Thoracic aorta (tissue), 2 donors: ENCODE measurements at places on chromosomes 3 and 15. TPM values are rescaled to one million over a fixed set of nuclear protein-coding genes. Genes with fewer than 3 reads are reported as not detected.

- no peak for DNase-seq
These were observed 1.2 kb downstream of the BLOC1S6 start for GRCh38 chr15:45588219-45588875.

The GJD2 gene
- total RNA-seq: not detected

The LRTM1 gene
- total RNA-seq: not detected

DNA sequence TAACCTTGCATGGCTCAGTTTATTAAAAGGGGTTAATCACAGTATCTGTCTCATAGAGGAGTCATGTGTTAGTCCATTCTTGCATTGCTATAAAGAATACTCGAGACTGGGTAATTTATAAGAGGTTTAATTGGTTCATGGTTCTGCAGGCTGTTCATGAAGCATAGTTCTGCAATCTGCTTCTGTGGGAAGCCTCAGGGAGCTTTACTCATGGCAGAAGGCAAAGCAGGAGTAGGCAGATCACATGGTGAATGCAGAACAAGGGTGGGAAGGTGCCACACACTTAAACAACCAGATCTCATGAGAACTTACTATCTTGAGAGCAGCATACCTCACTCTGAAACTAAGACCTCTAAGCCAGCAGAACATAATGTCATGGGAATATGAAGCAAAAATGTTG, 42.2 kb upstream of the PTX3 start:
- DNase-seq: no peak

DNA sequence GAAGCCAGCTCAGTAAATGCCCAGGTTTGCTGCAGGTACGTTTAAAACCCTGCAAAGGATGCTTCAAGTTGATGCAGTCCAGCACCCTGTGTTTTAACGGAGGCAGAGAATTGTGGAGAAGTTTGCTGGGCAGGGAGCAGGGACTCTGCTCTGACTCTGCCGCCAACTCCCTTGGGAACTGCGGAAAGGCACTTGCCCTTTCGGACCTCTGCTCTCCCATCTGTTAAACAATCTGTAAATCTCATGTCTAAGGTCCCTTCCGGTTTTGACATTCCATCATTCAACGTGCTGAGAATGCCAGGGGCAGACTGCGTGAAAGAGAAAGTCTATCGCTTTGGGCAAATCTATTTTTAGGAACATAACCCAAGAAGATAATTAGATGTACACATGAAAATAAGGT, 184.5 kb downstream of the OPA1 start:
- no peak for DNase-seq

- DNase-seq: no peak
These were observed 217.9 kb downstream of the TBC1D2B start for GRCh38 chr15:77859491-77860060.

GRCh38 chr3:61155701-61156292, 95.5 kb downstream of the FHIT start:
- no peak for DNase-seq

The CPN2 gene
- total RNA-seq: not detected

The PARP9 gene
- 38.0 TPM for total RNA-seq

The GCNT3 gene
- total RNA-seq: not detected

GRCh38 chr3:174223042-174223441, 636.1 kb upstream of the NAALADL2 start:
- no peak for DNase-seq

The RASL12 gene
- total RNA-seq: 211 TPM

The MUSTN1 gene
- 21.0 TPM for total RNA-seq

- no peak for DNase-seq
These were observed 2.7 kb downstream of the LMAN1L start for GRCh38 chr15:74815121-74815934.

- no peak for DNase-seq
These were observed 17.0 kb upstream of the GHSR start for GRCh38 chr3:172465281-172465680.

DNA sequence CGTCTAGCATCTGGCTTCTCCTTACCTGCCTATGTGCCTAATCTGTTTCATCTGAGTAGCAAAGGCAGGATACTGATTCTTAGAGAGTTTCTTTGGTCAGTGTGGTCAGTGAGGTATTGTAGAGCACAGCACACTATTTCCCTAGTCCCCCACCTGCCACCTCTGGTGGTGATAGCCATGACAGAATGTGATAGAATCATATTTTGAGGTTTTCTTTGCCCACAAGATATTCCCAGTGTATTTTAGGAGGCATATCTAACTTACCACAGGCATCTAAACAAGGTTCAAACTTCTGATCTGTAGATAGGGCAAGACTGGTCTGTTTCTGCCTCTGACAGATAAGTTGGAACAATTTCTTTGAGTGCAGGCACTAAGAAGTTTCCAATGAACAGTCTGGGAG, 188.0 kb downstream of the SOX2 start:
- DNase-seq: no peak

The RETNLB gene
- not detected for total RNA-seq

DNA sequence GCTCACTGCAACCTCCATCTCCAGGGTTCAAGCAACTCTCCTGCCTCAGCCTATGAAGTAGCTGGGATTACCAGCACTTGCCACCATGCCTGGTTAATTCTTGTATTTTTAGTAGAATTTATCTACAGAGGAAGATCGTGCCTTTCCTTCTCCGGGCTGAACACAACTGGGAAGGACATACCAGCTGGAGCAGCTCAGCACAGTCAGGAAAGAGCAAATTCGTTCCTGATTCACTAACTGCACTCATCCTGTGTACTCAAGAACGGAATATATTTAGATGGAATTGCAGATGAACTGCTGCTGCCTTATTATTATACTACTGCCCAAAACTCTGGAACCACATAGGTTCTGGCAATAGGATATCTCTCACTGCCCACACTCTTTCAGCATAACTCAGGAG, 27.1 kb upstream of the P4HTM start:
- DNase-seq: no peak

DNA sequence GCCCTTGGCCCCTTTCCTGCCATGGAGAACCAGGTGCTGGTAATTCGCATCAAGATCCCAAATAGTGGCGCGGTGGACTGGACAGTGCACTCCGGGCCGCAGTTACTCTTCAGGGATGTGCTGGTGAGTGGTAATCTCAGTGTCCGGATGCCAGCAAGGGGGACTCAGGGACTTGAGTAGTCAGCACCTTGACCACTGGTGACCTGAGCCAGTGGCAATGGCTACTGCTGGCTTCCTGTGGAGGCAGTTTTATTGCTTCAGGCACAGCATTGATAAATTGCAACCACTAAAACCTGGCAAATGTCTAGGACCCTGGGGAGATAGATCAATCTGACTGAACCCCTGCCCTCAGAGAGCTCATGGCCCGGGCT, 830 bp downstream of the MAP2K5 start:
- DNase-seq: no peak

The WNT7A gene
- total RNA-seq: not detected

The STRA6 gene
- not detected for total RNA-seq

DNA sequence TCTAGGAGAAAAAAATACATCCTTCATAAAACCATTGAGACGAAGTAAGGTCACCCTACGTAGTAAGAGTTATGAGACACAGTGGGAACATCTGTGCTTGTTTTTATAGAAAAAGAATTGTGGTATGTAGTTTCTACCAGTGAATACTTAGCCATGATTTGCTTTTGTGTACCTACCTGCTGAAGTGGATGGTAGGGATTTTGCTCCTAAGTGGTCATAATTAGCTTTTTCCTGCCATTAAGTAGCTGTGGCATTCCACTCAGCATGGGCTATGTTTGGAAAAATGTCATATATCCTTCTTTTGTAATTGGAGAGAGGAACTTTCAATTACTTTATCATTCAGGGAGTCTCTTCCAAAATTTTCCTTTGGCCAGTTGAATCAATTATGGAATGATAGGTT, 63.7 kb downstream of the CHD2 start:
- DNase-seq: no peak

- no peak for DNase-seq
These were observed 1.8 kb downstream of the PSTPIP1 start for GRCh38 chr15:76996526-76997401.

The MESP2 gene
- 1.8 TPM for total RNA-seq

The PPIB gene
- 331 TPM for total RNA-seq

The DOCK3 gene
- 0.14 TPM for total RNA-seq

DNA sequence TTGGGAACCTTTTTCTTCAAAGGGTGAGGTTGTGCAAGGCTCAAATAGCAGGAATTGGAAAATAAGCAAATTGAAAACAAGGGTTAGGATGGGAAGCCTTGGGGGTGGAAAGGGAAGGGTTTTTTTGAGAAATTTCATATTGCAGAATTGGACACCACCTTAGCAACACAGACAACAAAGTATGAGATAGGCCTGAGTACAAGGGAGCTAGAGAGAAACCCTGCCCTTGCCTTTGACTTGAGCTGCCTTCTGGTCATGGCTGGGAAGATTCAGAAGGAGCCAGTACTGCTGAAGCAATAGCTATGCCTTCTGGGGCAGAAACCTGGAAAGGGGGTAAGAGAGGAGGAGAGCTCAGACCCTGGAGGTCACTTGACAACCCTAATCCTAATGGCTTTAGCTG, 445.6 kb downstream of the ERC2 start:
- no peak for DNase-seq

GRCh38 chr3:153704115-153704514, 417.1 kb upstream of the ARHGEF26 start:
- no peak for DNase-seq

The CASR gene
- not detected for total RNA-seq

DNA sequence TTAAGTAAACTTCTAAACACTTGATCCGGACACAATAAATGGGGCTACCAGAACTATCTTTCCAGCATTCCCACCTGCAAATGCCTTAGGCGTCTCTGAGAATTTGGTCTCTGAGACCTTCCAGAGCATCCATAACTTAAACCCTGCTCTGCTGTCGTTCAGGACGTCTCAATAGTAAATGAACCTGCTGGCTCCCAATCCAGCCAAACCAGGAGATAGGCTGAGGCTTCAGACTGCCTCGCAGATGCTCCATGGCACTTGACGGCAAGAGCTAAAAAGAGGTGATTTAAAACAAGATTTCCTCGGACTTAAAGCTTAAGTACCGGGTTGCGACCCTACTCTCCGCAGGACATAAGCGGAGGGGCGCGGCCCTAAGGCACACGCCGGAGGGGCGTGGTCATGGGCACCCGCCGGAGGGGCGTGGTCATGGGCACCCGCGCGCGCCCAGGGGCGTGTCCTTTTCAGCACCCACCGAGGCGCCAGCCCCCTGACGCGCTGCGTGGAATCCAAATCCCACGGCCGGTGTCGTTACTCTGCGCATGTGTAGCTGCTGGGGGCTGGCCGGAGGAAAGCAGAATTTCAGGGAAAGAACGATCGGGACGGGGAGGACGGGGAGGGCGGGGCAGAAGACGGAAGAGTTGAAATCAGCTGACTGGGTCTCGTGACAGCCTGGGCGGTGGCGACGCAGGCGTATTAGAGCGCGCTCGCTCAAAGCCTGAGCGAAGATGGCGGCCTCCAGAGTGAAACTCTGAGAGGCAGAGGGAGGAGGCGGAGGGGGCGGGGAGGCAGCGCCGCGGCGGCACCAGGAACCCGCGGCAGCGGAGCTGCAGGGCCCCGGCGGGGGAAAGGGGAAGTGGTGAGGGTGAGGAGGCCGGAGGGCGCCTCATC, at the start of gene DNAJC13:
TSS of gene DNAJC13 (plus strand) at position 696 of the 888 bp plus-strand sequence. CDS start 17,049 bp downstream, outside the sequence.
- peak; percentile 83 for DNase-seq

GRCh38 chr3:29312960-29313452, 32.1 kb downstream of the RBMS3 start:
- no peak for DNase-seq

DNA sequence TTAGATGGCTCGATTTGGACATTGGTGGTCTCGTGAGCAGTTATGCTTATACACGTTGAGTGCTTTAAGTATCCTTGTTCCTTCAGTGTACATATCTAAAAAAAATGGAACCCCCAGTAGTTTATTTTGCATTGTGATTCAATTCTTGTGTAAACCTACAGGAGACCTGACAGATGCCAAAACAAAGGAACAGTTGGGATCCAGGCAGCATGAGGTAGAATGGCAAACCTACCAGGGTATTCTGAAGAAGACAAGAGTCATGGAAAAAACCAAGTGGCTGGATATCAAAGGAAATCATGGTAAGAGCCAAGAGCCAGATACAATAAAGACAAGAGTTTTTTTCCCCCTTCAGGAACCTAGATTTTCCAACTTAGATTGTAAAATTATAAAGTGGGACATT, 2.0 kb downstream of the TMEM62 start:
- DNase-seq: no peak

The LRRC49 gene
- total RNA-seq: 8.9 TPM

The LXN gene
- 14.9 TPM for total RNA-seq

- no peak for DNase-seq
These were observed 16.0 kb downstream of the DNAJC19 start for GRCh38 chr3:180973543-180973942.

- DNase-seq: no peak
These were observed 35.2 kb downstream of the ARMC8 start for GRCh38 chr3:138222131-138222941.

The CPNE9 gene
- not detected for total RNA-seq

DNA sequence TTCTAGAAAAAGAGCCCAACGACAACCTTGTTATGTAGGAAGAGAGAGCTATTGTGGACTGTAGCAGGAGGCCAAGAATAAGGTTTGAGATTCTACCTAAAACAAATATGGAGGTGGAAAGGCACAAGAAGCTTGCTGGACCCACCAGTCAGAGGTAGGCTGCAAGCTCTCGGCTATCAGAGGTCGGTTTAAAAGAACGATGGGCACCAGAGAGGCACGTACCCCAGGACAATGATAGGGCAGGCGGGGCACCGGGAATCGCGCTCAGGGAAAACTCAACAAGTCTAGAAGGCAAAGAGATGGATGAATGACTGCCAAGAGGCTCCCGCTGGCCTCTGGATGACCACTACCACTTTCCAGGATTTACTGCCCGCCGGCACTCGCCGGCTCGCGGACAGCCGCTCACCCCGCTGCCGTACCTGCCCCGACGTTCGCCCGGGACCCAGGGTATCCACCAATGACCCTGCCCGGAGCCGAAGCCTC, 1.1 kb downstream of the HDGFL3 start:
- no peak for DNase-seq

DNA sequence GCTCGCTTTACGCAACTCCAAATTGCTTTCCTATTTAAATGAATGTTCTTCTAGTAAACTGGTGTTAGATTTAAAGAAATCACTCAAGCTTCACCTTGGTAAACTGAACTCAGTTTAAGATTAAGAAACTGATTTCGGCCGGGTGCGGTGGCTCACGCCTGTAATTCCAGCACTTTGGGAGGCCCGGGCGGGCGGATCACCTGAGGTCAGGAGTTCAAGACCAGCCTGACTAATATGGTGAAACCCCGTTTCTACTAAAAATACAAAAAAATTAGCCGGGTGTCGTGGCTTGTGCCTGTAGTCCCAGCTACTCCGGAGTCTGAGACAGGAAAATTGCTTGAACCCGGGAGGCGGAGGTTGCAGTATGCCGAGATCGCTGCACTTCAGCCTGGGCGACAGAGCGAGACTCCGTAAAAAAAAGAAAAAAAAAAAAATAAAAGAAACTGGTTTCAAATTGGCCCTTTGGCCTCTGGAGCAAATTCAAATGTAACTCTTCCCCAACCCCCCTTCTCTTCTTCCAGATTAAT, 1.7 kb downstream of the SKIL start:
- no peak for DNase-seq

DNA sequence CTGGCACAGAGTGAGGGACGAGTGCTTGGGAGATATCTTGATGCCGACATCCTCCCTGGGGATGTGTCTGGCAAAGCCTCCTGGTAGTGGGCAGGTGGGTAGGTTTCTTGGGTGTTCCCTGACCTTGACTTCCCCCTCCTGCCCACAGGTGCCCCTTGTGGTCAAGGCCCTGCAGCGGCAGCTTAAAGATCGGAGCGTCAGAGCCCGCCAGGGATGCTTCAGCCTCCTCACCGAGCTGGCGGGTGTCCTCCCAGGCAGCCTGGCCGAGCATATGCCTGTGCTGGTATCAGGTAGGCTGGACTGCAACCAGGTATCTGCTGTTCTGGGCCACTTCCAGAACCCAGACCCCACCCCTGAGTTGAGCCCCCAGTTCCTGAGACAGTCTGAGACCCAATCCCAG, 19.2 kb downstream of the CAND2 start:
- no peak for DNase-seq

The OSTN gene
- total RNA-seq: not detected

The ARGFX gene
- not detected for total RNA-seq
